ENCODE measurements at places on chromosomes 5 and 9.
A peak's percentile ranks its signal among the peaks of the same experiment; 100 is the strongest.

DNA sequence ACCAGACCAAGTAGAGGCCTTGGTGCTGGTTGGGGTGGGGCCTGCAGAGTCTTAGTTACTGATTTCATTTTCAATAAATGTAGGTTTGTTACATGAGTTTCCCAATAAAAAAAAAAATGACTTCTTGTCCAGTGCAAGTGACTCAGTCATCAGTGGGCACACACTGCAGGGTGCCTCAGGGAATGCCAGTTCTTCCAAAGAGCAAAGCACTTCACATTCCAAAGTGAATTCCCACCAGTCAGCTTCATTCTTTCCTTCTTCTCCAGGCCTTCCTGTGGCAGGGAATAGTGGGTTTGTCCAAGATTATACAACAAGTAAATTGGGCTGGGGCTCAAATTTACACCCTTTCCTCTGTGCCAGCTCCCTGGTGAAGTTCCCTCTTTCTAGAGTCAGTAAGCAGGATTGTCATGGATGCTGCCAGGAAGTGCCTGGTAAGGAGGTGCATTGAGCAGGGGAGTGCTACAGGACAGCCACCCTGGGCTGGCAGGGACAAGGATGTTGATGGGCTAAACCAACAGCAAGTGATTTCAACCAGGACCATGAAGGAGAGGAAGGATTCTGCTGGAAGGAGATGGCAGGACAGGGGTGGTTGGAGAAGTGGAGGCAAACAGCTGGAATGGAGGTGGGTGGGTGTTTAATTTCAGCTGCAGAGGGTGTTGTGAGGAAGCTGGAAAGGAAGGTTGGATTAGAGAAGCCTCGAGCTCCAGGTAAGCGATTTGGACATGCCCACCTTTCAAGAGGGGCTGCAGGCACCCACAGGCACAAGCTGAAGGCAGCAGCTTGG, 3.7 kb upstream of the B4GALT7 start:
- no peak for DNase-seq

- no peak for DNase-seq
Measured at GRCh38 chr5:133714161-133714915, 102.0 kb upstream of the FSTL4 start.

GRCh38 chr5:30736669-30737068, 456.8 kb upstream of the CDH6 start:
- no peak for DNase-seq

DNA sequence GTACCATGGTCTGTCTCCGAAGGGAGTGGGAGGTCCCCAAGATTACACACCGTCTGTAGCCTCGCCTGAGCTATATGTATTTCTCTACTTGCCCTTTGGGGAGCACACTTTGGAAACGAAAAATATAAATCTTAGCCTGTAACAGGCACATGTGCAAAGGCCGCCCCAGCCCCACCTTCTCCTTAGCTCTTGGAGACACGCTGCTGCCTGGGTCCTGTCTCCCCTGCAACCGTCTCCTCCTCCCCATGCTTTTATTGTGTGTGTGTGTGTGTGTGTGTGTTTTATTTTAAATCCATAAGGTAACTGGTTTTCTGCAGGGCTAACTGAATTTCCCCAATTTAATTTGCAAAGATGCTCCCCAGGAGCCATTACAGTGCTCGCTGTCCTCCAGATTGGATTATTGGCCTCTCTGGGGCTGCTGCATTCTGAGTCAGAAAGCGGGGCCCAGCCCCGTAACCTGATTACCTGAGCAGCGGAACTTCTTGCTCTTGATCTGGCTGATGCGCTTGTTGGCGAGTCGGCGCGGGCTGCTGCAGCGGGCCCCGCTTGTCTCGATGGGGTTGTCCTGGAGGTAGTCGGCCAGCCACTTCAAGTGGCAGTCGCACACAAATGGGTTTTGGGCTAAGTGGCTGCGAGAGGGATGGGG, 193.3 kb upstream of the PANK3 start:
- DNase-seq: no peak

DNA sequence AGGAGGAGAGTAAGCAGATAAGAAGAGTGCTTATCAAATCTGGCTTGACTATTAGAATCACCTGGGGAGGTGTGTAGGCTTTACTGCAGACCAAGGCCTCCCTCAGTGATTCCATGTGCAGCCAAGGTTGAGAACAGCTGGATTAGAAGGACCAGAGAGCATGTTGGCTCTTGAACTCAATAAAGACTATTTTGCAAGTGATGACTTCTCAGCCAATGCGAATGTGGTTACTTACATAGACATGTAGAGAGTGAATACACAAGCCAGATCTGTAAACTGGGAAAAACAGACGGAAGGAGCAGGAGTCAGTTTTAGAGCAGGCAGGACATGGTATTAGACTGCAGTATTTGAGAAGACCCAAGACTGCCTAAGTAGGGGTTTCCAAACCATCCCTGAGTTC, 48.5 kb downstream of the MAMDC2 start:
- no peak for DNase-seq

DNA sequence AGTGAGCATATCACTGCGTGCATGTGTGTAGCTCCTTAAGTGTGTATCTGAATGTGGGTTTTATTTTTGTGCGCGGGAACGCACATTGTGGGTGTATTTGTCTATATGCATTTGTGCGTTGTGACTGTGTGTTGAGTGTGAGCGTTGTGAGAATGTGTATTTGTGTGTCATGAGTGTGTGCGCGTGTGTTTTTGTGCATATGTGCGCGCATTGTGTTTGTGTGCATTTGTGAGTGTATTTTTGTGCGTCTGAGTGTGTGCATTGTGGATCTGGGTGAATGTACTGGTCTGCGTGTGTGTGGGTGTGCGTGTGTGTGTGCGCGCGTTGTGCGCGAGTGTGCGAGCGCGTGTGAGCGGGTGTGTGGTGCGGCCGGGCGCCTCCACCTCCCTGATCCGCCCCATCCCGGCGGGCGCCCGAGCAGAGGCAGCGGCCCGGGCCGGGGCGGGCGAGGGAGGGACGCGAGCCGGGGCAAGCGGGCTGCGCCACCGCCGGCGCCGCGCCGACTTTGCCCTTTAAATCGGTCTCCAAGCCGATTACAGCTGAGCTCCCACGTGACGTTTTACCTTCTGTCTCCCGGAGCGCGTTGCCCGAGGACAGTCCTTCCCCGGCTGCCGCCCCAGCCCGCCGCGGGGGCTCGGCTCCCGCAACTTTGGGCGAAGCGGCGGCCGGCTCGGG, at the start of gene RASGRF2:
Gene RASGRF2 (plus strand): TSS at position 596 of the 675 bp plus-strand sequence. CDS start 376 bp downstream, outside the sequence.
- peak; percentile 11 for DNase-seq

GRCh38 chr9:27489087-27489876, 34.8 kb upstream of the IFNK start:
- DNase-seq: no peak

GRCh38 chr5:83436276-83436675, 35.3 kb upstream of the VCAN start:
- no peak for DNase-seq

GRCh38 chr5:96470785-96471184, 37.7 kb upstream of the PCSK1 start:
- DNase-seq: peak; percentile 10

GRCh38 chr5:133938039-133938821, 30.2 kb downstream of the C5orf15 start:
- no peak for DNase-seq

DNA sequence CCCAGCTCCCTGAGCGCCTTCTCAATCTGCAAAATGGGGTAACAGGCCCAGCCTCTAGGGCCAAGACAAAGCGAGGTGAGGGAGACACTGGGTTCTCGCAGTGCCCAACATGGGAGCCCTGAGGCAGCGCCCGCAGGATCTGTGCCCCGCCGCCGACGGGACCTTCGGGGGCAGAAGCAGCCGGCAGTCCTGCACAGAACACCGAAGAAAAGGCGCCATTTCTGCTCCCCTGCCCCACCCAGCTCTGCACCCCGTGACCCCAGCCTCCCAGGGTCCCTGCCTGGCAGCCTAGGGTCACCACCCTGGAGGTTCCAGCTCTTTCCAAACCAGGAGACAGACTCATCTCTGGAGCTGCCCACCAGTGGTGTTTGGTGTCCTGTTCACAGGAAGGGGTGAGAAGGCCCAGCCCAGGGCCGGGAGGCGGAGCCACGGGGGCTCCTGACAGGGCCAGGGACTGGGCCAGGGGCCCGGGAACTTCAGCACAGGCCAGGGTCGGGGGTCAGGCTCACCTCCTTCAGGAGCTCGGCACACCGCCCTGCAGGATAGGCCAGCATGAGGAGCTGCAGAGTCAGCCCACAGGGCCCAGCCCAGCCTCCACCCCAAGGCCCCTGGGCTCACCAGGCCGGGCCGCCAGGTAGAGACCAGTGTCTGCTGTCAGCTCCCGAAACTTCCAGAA, 3.3 kb downstream of the LCN8 start:
- no peak for DNase-seq

GRCh38 chr9:136391737-136392537, 8.0 kb downstream of the SNAPC4 start:
- no peak for DNase-seq

DNA sequence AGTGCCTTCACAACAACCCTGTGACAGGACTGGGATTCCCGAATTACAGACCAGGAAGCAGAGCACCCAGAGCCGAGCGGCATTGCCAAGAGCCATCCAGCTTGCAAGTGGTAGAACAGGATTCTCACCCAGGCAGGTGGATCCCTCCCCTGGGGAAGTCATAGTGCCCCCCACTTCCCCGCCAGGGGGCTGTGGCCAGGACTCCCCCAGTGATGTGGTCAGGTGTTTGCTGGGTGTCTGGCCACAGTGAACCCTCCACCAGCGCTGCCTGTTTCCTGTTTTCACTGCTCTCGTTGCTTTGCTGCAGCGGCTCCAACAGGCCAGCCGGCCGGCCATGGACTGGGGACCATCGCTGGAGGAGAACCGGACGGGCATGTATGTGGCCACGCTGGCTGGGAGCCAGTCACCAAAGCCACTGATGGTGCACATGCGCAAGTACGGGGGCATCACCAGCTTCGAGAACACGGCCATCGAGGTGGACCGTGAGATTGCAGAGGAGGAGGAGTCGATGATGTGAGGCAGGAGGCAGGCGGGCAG, 19.3 kb downstream of the SLC6A7 start:
- DNase-seq: no peak

- DNase-seq: no peak
Measured at GRCh38 chr9:13186091-13186490, 93.4 kb downstream of the MPDZ start.

DNA sequence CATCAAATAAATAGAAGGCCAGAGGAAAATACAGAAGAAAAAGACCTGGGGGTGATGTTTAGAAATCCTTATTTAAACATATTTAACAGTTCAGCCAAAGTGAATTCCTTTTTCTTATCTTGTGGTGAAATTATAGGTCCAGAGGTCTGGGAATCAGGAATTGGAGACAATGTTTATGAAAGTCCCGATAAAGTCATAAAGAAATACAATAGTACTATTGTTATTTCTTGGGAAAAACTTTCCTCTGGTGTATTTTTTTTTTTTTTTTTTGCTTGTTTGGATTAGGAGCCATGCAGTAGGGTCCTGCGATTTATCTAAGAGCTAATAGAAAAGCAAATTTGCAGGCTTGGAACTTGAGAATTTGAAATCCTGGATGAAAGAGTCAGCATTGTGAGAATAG, 426 bp downstream of the C7 start:
- DNase-seq: peak; percentile 35

DNA sequence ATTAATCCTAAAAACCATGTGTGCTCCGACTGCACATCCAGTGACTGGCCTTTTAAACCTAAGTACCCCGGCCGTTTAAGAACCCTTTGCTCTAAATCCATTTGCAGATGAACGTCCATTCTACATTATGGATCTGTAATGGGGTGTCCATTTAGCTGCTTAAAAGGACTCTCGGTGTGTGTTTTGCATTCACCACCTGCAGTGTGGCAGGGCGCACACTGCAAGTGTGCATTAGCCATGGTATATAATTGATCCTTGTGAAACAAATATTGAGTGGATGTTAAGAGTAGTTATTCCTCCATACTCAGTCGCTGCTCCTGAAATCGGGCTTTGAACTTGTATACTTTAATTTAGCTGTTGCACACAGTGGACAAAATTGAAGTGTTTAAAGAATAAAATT, 190.1 kb upstream of the WWC1 start:
- DNase-seq: no peak

GRCh38 chr5:57277085-57277484, 103.2 kb downstream of the GPBP1 start:
- DNase-seq: peak; percentile 54

- no peak for DNase-seq
Measured at GRCh38 chr9:133584167-133584558, 25.0 kb downstream of the FAM163B start.

DNA sequence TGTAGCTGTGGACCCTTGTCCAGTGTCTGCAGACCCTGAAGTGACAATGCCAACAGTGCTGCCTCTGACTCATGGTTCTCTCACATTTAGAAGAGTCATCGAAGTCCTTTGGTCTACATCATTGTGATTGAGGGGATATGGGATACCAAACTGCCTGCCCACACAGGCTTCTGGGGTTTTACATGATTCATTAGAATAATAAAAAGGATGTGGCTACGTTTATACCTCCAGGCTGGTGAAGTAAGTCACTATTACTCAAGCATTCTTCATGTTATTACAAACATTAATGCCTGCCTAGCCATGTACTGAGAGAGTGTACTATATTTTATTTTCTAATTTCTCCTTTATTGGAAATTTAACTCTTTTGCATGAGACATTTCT, 365.7 kb downstream of the SPATA31D1 start:
- DNase-seq: no peak

DNA sequence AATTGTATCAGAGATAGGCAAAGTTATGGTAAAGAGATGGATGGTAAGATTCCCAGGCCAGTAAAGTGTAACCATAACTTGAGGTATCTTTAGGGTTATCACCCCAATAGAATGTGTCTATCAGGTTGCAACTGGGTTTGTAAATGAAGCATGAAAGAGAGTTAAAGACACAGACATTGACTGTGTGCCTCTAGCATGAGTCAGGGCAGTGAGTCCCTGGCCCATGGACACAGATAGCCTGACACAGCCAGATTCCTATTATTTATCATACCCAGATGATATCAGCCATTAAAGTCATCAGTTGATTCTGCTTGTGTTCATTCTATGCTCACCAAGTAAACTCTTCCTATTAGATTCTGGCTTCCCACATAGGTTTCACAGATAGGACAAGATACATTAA, 33.5 kb upstream of the SNAPC3 start:
- DNase-seq: no peak

DNA sequence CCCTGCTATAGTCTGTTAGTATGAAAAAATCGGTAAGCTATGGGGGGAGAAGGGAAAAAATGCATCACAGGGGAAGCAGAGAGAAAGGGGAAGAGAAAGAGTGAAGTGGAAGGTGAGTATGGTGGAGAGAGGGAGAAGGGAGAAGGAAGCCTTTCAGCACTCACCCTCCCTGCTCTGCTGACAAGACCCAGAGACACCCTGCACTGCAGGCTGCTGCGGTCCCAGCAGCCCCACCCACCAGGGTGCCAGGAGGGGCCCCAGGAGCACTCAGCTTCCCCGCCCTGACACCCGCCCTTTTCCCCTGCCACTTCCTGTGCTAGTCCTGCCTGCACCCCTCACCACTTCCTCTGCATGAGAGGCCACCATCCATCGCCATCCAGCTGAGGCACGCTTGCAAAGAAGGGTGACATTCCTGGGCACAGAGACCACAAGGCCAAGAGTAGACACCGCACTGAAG, 12.7 kb downstream of the STK10 start:
- DNase-seq: no peak

DNA sequence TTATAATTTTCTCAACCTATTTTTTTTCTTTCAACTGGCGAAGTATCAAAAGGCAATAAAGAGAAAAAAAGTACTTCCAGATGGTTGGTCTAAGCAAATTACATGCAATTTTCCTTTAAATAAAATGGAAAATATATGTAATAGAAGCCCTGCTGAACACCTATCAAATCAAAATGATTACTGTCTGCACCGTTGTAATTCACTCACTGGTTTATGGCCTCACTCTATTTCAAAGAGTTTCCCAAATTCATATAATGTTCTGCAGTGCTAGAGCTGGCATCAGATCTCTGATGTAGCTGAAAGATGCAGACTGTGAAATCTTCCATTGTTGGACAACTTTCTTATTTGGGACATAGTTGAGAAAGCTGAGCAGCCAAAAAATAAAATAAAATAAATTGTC, 130.3 kb downstream of the SEMA5A start:
- no peak for DNase-seq

All from endothelial cell of umbilical vein (primary cell).